Hepatocyte (in vitro differentiated cells): ENCODE measurements at places on chromosomes 11 and 22.

DNA sequence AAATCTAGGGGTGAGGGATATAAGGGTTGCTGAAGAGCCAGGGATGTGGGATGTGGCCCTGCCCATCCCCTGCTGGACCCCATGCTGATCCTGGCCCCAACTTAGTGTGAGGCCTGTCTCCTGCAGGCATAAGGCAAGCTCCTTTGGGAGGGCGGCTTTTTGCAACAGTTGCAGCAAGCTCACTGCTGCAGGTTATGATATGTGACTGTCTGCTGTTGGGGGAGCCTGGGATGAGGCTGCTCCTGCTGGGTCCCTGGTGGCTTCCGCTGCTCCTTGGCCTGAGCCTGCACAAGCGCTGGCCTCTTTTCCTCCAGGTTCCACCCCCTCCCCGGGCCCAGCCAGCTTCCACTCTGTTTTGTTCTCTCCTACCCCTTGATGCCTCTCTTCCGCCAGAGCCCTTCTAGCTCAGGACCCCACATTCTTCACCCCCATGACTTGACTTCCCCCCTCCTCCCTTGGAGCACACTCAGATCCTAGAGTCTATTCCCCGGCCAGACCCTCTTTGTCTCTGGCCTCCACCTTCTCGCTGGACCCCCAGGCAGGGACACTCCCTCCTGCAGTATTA lies 35.0 kb upstream of the SYT13 start:
- DNase-seq = no peak

DNA sequence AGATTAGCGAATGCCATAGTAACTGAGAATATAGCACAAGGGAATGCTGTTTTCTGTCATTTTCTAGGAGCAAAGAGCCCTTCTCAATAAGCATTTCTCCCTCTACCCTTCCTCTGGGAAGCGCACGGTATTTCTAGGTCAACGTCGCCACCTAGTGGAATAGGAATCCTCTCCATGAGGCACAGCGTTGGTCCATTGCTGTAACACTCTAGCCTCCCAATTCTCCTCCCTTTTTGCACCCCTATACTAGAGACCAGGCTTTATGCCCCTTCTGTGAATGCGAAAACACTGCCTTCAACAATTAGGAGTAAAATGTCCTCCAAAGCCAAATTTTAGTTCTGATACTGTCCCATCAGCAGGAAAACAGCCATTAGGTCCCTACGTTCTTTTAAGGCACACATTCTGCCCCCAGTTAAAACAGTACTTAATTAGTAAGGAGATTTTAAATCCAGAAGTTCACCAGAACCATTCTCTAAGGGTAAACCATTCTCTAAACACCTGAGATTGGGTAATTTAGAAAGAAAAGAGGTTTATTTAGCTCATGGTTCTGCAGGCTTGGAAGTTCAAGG lies 12.8 kb upstream of the HYLS1 start:
- DNase-seq = peak; percentile 86

- no peak for DNase-seq
Observed at GRCh38 chr11:84518631-84519183, 1108.4 kb downstream of the DLG2 start.

DNA sequence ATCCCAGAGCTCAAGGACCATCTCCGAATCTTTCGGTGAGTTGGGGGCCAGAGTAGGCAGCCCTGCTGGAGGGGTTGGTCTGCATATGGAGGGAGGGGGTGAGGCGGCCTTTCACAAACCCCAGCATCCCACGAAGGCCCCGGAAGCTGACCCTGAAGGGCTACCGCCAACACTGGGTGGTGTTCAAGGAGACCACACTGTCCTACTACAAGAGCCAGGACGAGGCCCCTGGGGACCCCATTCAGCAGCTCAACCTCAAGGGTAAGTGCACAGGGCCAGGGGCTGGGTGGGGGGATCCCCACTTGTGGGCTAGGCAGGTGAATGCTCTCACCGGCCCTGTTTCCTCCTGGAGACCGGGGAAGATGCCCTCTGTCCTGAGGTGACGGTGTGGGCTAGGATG lies 6.2 kb downstream of the TRPT1 start:
- no peak for DNase-seq

DNA sequence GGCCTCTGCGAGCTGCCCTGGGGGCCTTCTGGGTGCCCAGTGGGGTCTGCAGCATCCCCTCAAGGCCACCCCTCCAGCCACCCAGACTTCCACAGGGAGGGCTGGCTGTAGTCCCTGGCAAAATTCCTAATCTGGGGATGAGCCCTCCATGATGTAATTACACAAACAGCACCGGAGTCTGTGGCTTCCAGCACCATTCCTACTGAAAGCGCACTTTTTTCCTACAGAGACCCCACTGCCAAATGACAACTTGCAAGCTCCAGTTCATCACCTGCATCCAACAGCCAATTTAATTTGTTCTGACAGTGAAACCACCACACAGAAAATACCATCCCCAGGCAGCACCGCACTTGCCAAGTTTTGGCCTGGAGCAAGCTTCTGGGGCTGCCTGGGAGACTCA lies 70.4 kb downstream of the TRMU start:
- no peak for DNase-seq
